ENCODE measurements at places on chromosomes 16 and 17. TPM values are rescaled to one million over a fixed set of nuclear protein-coding genes. Genes with fewer than 3 reads are reported as not detected.

- DNase-seq = no peak
- peaks cover 31% of the 10 kb centered on the region for H3K4me1 ChIP-seq
- H3K27ac ChIP-seq = peak overlapping the region; percentile 41
- no peaks in the 10 kb centered on the region for H3K36me3 ChIP-seq
Observed at GRCh38 chr16:48501516-48502377, 108.2 kb downstream of the N4BP1 start.

GRCh38 chr17:32609085-32609484 is 122.3 kb downstream of the CDK5R1 start:
- H3K4me1 ChIP-seq = no peaks in the 10 kb centered on the region
- peaks cover 8% of the 10 kb centered on the region for H3K36me3 ChIP-seq
- H3K27me3 ChIP-seq = no peaks in the 10 kb centered on the region

Gene SLC38A8
- total RNA-seq = 0.29 TPM

DNA sequence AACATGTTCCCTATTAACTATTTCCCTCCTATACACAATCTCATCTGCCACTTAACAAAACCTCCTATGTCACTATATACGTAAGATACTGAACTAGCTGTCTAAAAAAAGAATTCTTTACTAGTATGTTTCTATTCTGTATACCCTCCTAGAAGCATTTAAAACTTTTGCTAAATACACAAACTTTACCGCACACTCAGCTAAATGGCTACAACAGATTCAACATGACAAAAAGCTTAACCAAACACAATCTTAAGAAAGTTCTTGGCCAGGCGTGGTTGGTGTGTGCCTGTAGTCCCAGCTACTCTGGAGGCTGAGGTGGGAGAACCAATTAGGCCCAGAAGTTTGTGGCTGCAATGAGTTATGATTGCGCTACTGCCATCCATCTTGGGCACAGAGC is 20.0 kb downstream of the MED13 start:
- H3K27me3 ChIP-seq = no peaks in the 10 kb centered on the region
- DNase-seq = no peak
- H3K36me3 ChIP-seq = peaks cover 7% of the 10 kb centered on the region
- no peak overlapping the region for H3K27ac ChIP-seq
- H3K4me3 ChIP-seq = no peak overlapping the region
- H3K4me1 ChIP-seq = peaks cover 19% of the 10 kb centered on the region

DNA sequence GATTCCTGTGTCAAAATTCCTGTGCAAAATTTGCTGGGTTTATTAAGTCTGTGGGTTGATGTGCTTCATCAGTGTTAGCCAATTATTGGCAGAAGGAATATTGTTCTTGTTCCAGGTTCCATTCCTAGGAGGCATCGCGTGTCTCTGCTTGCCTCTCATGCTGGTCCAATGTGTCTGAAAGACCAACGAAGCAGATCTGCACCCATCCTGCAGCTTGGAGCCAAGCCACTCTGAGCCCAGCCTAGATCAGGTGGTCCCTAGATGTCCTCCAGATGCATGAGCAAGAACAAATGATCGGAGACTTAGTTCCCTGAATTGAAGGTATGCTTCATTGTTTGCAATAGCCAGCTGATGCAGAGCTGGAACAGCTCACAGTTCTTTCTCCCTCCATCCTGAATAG is 10.5 kb upstream of the PIK3R6 start:
- no peak overlapping the region for H3K4me3 ChIP-seq
- H3K36me3 ChIP-seq = peaks cover 34% of the 10 kb centered on the region
- DNase-seq = no peak
- no peaks in the 10 kb centered on the region for H3K27me3 ChIP-seq

GRCh38 chr16:2226918-2227317 is 3.5 kb downstream of the E4F1 start:
- H3K4me1 ChIP-seq = peaks cover 13% of the 10 kb centered on the region
- no peak overlapping the region for H3K4me3 ChIP-seq
- H3K36me3 ChIP-seq = peaks cover 39% of the 10 kb centered on the region
- no peaks in the 10 kb centered on the region for H3K27me3 ChIP-seq
- no peak for DNase-seq

- H3K27me3 ChIP-seq = peaks cover 19% of the 10 kb centered on the region
- peaks cover 5% of the 10 kb centered on the region for H3K4me1 ChIP-seq
- H3K4me3 ChIP-seq = no peak overlapping the region
- H3K36me3 ChIP-seq = no peaks in the 10 kb centered on the region
Observed at GRCh38 chr17:56602292-56603130, 9.0 kb downstream of the NOG start.

Gene MYOCD
- total RNA-seq = 47.1 TPM

GRCh38 chr17:7441266-7441665 is 2.0 kb downstream of the FGF11 start:
- no peak overlapping the region for H3K4me3 ChIP-seq
- H3K27me3 ChIP-seq = peaks cover 56% of the 10 kb centered on the region
- peaks cover 40% of the 10 kb centered on the region for H3K4me1 ChIP-seq

GRCh38 chr16:87334651-87335624 is 17.7 kb upstream of the C16orf95 start:
- H3K27me3 ChIP-seq = no peaks in the 10 kb centered on the region
- no peak for DNase-seq
- no peaks in the 10 kb centered on the region for H3K4me1 ChIP-seq

- no peak overlapping the region for H3K27ac ChIP-seq
- no peak overlapping the region for H3K4me3 ChIP-seq
- no peaks in the 10 kb centered on the region for H3K27me3 ChIP-seq
Observed at GRCh38 chr16:595942-596735, 6.3 kb downstream of the RAB40C start.

All from heart left ventricle (tissue), 16 donors.